ENCODE measurements at places on chromosomes 4 and X. TPM values are rescaled to one million over a fixed set of nuclear protein-coding genes. Genes with fewer than 3 reads are reported as not detected.
A peak's percentile ranks its signal among the peaks of the same experiment; 100 is the strongest.

DNA sequence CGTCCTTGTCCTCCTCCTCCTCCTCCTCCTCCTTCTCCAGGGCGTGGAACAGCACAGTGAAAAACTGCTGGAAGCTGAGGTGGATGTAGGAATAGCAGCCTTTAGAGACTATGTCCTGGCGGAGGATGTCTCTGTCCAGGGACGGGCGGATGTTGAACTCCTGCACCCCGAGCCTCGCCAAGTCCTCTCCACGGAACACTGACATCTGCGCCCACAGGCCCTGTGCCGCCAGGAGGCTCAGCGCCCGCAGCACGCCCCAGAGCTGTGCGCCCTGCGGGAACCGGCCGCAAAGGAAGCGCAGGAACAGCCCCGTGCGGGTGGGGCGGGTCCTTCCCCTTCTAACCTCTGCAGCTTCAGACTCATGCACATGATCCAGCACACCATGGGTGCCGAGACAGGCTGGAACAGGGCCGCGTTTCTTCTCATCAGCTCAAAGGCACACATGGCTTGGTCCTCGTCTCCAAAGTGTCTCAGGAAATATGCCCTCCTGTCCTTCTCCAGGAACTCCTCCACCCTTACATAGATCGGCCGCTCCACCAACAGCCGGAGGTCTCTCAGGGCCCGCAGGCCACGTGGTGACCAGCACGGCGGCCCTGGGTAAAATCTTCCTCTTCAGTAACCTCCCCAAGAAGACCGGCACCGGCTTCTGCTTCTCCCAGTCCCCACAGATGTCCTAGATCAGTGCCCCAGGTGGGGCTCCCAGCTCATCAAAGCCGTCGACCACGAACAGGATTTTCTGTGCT, 1.2 kb downstream of the NLRP2B start:
- no peak for DNase-seq

GRCh38 chrX:12704706-12705105, 86.5 kb upstream of the PRPS2 start:
- no peak for DNase-seq

GRCh38 chr4:139337612-139338011, 35.3 kb upstream of the NDUFC1 start:
- DNase-seq: no peak

DNA sequence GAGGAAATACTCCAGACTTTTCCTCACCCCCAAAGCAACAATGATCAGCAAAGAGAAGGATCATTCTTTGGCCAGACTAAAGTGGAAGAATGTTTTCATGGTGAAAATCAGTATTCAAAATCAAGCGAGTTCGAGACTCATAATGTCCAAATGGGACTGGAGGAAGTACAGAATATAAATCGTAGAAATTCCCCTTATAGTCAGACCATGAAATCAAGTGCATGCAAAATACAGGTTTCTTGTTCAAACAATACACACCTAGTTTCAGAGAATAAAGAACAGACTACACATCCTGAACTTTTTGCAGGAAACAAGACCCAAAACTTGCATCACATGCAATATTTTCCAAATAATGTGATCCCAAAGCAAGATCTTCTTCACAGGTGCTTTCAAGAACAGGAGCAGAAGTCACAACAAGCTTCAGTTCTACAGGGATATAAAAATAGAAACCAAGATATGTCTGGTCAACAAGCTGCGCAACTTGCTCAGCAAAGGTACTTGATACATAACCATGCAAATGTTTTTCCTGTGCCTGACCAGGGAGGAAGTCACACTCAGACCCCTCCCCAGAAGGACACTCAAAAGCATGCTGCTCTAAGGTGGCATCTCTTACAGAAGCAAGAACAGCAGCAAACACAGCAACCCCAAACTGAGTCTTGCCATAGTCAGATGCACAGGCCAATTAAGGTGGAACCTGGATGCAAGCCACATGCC, 89.7 kb downstream of the TET2 start:
- no peak for DNase-seq

DNA sequence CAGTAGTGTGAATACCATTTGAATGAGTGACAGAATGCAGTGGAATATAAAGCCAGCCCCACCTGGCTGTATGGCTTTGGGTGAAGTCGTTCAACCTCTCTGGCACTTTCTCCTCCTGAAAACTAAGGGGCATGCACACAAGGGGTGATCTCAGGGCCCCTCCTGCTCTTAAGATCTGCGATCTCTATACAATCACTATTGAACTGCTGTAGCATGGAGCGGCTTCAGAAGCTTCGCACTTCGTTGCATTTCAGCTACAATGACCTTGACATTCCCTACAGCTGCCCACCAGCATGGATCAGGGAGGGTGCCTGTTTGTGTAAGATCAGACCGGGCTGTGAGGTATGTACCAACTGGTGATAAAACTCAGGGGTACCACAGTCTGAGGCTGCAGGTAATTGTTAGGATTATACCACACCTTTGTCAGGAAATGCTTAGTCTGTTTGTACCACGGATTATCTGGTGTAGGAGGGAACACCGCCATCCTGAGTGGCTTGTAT, 85.2 kb downstream of the AASDH start:
- no peak for DNase-seq

PGAM4 gene
- total RNA-seq: not detected

DNA sequence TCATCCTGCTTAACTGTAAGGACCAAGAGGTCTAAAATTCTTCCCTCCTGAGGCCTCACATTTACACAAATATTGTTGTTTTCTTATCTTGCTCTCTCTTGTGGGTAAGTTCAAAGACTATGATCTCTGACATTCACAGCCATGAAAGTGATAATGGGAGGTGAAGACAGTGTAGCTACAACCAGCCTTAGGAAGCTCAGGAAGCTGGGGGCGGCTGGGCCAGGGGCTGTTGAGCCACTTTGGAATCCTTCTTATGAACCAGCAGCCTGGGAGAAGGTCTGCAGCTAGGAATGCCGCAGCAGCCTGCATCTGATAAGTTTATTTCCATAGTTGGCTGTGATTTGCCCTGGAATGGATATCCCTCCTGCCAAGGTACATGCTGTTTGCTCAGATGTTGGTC, 316.2 kb downstream of the STIM2 start:
- DNase-seq: no peak

DNA sequence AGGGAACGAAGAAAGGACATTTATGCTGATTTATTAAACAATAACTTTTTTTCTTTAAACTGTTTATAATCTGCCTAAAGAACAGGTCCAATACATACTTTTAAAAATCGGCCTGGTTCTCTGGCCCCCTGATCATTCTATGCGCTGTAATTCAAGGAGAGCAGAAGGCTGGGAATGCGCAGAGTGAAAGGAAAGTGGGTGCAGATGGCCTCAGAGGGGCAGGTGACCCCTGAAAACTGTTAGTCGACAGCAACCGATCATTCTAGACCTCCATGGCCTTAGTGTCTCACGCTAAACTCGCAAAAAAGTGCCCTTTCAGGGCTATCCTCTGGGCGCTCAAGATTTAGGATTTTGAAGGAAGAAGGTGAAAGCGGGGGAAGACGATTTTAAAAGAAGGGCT, 2.2 kb downstream of the PDE5A start:
- DNase-seq: no peak

DNA sequence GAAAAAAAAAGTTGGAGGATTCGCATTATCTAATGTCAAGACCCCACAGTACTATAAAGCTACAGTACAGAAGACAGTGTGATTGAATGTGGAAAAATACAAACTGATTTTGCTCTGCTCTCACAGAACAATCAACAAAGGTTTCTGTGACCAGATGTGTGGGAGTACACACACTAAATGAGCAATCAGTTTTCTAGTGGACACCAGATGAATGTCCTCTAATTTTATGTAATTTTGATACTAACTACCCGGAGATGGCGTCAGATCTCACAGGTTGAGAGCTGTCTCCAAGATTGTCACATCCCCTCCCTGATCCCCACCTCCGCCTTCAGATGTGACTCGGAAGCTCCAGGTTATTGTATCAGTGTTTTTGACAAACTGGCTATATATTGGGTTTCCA, 81.9 kb upstream of the HUWE1 start:
- DNase-seq: no peak

GRCh38 chr4:188437535-188437934, 298.3 kb downstream of the TRIML1 start:
- no peak for DNase-seq

TSC22D3 gene
- total RNA-seq: 26.3 TPM

DNA sequence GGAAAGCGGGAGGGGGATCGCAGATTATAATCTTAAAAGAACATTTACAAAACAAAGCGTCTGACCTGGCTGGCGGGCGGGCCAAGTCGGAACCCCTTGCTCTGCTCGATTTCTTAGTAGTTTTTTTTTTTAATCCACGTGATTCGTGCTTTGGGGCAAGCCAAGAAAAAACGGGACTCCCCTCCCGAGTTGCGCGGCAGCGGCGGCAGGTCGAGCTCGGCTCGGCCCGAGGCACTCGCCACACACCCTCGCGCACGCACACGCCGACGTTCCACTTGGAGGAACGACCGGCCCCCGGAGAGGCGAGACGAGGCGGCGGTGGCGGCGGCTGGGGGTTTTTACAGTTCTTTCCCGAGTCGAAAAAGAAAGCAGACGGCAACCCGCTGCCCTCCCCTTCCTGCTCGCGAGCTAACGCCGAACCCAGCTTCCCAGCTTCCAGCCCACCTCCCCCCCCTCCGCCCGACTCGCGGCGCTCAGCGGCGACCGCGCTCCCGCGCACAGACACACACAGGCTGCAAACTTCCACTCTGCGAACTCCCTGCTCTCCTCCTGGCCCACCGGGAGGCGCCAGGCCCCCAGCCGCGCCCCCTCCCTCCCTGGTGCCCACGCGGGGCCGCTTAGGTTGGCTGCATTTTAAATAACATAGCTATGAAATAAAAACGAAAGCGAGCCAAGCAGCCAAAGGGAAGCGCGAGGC, 1.2 kb downstream of the BCOR start:
- peak; percentile 60 for DNase-seq

KLHL34 gene
- total RNA-seq: 13.3 TPM

GRCh38 chr4:181006499-181007260, 1236.5 kb upstream of the TENM3 start:
- no peak for DNase-seq

- DNase-seq: peak; percentile 26
These were observed 17.1 kb upstream of the GPRIN3 start for GRCh38 chr4:89324671-89325070.

CWH43 gene
- not detected for total RNA-seq

- no peak for DNase-seq
These were observed 750.2 kb upstream of the HS3ST1 start for GRCh38 chr4:12178614-12179610.

DNA sequence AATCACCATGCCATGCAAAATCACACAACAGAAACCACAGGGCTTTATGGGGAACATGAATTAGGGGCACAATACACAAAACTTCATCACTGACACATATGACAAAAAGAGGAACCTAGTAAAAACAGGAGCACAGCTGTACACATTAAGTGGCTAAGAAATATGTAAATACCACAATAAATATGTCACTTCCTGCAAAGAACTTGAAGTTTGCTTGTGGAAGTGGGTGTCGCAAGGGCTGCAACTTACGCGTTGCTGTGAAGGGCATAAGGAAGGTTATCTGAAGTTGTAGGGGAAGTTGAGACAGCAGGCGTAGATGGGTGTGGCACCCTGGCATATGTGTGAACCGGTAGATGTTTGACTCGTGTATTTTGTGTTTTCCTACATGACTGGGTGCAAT, 42.4 kb downstream of the CLCN4 start:
- DNase-seq: peak; percentile 20

DNA sequence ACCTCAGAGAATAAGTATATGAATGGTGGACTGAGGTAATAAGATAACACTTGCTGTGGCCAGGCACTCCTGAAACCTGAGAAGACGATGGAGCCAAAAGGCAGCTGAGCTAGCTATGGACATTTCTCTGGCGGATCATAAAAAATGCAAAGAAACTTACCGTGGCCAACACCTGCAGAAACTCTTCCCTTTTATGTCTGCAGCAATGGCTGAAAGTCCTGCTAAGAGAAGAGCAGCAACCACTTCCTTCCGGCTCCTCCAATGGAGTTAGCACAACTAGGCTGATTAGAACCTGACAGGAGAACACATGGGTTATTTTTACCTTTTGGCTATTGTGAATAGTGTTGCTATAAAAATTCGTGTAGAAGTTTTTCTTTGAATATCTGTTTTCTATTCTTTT, 76.0 kb upstream of the MAGEB16 start:
- no peak for DNase-seq

GRCh38 chr4:170497689-170498088, 407.9 kb upstream of the AADAT start:
- DNase-seq: no peak

TMEM154 gene
- total RNA-seq: 1.1 TPM

DNA sequence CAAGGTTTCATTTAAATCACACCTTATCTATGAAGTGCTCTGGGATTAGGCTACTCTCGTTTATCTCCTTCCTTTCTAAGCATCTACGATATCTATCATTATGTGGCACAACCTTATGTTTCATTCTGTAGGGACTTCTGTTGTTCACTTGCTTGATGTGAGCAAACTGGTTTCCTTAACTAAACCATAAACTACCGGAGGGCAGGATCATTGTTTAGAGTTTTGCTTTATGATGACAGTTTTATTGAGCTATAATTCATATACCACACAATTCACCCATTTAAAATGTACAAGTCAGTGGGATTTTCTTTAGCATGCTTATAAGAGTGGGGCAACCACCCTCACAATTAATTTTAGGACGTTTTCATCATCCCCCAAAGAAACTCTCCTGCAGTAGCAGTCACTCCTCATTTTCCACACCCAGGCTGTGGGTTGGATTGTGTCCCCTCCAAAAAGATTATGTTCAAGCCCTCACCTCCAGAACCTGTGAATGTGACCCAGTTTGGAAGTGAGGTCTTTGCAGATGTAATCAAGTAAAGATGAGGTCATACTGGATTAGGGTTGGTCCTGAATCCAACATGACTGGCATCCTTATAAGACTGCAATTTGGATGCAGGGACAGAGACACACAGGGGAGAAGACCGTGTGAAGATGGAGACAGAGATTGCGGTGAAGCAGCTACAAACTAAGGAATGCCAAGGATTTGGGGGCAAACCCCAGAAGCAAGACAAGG, 42.1 kb upstream of the SH3RF1 start:
- DNase-seq: no peak

DNA sequence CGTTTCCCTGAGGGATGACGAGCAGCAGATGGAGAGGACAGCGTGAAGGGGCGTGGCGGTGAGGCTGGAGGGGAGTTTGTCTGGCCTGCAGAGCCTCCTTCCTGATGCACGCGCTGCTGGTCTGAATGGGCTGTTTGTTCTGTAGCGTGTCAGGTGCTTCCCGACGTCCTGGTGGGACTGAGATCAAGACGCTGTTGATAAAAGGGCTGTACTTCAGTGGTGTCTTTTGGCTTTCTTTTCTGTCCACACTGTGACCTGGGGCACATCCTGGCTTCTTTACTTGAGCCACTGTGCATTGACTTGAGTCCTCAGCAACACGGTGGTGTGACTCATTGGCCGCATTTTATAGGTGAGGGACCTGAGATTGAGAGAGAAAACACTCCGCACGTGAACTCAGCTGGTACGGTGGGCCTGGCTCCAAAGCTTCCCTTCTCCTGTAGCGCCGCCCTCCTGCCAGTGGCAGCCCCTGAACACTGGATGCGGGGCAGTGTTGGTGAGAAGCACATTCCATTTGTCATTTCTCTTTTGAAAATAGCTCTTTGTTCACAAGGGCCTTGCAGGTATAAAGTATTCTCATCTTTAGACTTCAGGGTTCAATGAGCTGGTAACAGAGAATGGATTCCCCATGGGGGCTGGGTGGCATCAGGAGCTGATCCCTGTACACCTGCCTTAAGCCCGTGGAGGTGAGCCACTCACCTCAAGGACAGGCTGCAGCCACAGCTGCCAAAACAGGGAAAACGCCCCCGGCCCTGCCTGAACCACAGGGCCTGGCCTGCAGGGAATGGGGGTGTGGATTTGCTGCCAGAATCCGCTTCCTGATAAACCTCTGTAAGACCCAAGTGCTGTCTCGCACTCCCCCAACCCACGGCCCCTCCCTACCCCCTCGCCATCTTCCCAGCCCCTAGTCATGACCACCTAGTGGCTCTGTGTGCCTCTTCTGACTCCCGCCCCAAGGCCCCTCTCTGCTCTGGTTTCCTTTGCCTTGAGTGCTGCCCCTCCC, 29.2 kb downstream of the NSG1 start:
- DNase-seq: no peak

Measured in heart right ventricle (tissue), 16 donors.